Activated naive CD8-positive, alpha-beta T cell treated with anti-CD3 and anti-CD28 coated beads, Interleukin-2, amount 10 ng/mL, durations not matched to agents 7 days and 5 days (primary cell): ENCODE measurements at places on chromosomes 12 and 14. TPM values are rescaled to one million over a fixed set of nuclear protein-coding genes. Genes with fewer than 3 reads are reported as not detected.
A peak's percentile ranks its signal among the peaks of the same experiment; 100 is the strongest.

DNA sequence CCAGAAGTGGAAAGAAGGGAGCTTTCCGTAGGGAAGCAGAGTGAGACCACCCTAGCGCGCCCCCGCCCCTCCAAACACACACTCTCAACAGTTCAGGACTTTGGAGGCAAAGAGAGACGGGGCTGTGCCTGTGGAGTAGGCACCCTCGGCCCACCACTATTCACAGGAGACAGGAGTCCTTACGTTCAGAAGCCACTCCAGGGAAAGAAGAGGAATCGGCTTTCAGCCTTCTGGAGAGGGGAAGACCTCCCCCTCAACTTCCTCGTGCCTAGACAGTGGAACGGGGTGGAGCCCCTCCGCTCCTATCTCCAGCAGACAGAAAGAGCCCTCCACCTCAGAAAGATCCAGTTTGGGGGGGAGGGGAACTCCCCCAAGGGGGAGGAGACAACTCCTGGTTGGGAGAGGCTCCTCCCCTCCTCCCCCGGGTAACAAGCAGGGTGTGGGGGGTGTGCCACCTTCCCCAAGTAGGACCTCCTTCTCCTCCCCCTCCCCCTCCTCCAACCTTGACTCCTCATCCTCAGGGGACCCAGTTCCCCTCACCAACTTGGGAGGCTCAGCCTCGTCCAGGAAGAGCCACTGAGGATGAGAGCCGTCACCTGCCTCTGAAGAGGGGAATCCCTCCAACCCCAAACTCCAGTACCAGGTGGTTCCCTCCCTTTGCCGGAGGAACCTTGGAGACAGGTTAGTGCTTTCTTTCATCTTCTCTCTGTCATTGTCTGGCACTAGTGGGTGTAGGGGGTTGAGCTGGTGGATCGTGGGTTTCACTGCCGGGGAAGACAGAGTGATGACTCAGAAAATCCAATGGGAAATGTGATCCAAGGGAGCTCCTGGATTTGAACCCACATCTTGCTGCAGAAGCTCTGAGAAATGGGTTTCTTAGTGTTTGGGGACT lies 883 bp downstream of the FOXJ2 start:
- DNase-seq: peak; percentile 55

The FAR2 gene
- total RNA-seq: 16.9 TPM

The DIO3 gene
- not detected for total RNA-seq

The PDZRN4 gene
- not detected for total RNA-seq
